T-helper 17 cell (primary cell): ENCODE measurements at places on chromosomes 11 and 22.

GRCh38 chr11:84590106-84590505 is 1037.0 kb downstream of the DLG2 start:
- no peak for DNase-seq

- DNase-seq: no peak
These were observed 20.1 kb upstream of the NXPE4 start for GRCh38 chr11:114615448-114616361.

GRCh38 chr11:69509846-69510390 is 28.5 kb downstream of the LINC01488 start:
- DNase-seq: no peak

DNA sequence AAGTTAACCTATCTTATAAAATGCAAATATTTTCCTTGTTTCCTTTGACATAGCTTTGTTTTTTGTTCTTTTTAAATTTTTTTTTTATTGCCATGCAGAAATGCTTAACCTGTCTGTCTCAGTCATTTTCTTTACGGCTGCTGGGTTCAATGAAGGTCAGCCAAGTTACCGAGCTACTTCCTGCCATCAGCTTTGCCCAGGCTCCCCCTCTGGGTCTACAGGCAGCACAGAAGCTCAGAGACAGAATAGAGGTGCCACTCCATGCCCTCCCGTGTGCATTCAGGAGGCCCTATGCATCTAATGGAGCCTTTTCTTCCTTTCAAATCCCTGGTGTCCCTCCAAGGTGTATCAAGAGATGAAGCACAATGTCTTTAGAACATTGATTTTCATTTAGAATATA is 411.0 kb upstream of the NARS2 start:
- DNase-seq: no peak

DNA sequence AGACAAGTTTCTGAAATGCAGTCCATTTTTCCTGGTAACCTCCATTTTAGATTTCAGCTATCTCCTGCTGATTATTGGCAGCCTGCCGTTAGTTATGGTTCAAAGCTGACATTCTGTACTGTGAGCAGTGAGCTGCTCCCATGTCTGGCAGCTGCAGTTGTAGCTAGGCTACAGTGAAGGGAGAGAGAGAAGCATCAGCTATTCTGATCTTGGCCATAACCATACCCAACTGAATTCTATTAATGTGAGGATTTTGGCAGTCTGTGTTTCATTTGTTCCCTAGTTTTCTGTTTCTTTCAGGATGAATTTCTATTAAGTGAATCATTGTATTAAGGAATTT is 33.4 kb downstream of the SIK2 start:
- no peak for DNase-seq

DNA sequence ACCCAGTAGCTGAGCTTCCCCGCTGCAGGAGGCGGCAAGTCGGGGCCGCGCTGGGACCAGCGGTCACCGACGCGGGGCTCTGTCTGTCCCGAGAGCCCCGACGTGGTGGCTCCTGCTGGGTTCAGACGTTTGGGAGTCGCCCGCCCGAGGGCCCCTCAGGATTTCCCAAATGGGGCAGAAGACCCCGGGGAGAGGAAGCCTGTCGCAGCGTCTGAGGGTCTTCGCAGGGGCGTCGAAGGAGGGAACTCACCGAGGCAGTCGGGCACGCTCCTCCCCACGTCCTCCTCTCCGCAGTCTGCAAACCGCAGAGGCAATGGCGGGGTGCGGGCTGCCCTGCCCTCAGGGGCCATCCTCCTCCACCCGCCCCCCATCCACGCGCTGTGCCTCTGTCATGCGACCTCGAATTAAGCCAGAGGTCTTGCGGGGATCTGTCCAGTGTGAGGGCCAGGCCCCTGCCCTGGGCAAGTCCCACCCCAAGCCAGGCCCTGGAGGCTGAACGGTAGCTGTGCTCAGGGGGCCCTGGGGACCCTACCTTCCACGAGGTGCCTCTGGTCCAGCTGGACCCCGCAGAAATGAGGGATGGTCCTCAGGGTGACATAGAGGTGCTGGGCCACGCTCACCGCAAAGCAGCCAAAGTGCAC is 12.5 kb downstream of the IL17REL start:
- DNase-seq: no peak

GRCh38 chr22:41401781-41402648 is 20.3 kb downstream of the TEF start:
- no peak for DNase-seq

DNA sequence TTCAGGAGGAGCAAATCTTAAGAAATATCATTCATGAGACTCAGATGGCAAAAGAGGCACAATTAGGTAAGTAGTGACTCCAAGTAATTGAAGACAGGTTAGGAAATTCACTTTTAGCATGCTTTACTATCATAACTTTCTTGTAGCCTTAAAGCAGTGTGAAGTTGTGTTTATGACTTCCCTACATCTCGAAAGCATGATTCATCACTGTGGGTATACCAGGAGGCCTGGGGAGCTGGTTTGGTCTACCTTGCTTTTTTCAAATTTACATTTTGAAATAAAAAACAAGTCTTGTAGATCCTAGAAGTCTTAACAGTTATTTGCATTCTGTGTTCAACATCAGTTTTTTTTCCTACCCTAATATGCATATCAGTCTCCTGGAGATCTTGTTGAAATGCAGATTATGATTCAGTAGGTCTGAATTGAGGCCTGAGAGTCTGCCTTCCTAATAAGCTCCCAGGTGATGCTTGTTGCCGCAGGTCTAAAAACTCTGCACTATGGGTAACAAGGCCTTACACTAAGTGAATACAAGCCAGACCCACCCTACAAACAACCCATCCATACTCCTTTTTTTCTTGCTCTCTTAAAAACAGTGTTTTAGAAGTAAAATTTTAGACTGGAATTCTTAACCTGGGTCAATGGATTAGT is 41.4 kb downstream of the TTC17 start:
- no peak for DNase-seq

GRCh38 chr11:118870396-118871343 is 13.0 kb upstream of the CXCR5 start:
- DNase-seq: no peak

DNA sequence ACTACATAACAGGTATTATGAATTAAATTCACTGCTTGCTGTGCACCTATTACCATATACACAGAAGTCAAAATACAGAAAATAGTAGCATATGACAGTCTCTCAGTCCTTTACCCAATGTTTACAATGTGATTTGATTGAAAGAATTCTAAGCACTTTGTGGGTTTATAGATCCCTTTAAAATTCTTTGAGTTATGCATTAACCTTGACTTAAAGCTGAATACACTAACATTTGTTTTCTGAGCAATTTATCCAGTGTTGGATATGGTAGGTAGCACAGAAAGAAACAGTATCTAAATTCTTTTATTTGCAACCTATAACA is 230.8 kb upstream of the DDI1 start:
- no peak for DNase-seq

- DNase-seq: no peak
These were observed 45.2 kb downstream of the RASSF10 start for GRCh38 chr11:13054278-13054677.

- no peak for DNase-seq
These were observed 30.7 kb downstream of the KRTAP5-5 start for GRCh38 chr11:1660111-1660867.

GRCh38 chr11:103433386-103434072 is 324.3 kb downstream of the DYNC2H1 start:
- no peak for DNase-seq

- no peak for DNase-seq
These were observed 60.9 kb downstream of the SCGB1A1 start for GRCh38 chr11:62479631-62480201.

DNA sequence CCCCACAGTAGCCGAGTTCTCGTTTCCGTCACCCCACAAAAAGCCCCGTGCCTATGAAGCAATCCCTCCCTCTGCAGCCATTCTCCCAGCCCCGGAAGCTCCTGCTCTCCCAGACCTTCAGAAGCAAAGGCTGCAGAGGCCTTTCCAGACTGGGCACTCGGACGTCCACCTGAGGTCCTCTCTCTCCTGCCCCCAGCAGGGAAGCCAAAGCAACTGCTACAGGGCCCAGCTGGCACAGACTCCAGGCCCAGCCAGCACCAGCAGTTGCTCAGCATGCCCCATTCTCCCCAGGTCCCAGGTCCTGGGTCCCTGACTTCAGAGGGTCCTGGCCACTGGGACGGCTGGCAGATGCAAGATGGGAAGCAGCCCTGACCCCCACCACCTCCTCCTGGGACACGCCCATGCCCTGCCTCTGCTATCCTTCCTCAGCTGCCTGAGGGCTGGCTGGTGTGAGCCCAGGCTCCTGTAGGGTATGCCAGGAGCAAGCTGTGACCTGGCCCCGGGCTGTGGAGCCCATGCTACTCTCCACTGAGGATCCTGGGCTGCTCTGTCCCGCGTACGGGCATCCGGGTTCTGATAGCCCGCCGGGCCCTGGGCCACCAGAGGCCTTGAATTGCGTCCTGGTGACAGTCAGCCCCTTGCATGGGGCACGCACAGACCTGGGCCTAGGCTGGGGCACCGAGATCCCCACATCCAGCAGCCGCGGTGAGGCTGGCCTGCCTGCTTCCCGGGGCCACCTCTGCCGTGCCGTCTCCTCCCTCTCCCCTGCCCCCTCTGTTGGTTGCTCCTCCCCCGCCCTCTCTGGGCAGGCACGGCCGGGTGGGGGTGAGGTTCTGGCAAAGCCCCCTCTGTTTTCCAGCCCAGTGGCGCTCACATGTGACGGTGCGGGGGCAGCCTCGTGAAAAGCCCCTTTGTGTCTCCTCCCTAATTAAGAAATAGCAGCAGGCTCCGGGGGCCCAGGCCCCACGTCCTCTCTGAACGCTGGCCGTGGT is 1310.3 kb downstream of the BRD1 start:
- no peak for DNase-seq

DNA sequence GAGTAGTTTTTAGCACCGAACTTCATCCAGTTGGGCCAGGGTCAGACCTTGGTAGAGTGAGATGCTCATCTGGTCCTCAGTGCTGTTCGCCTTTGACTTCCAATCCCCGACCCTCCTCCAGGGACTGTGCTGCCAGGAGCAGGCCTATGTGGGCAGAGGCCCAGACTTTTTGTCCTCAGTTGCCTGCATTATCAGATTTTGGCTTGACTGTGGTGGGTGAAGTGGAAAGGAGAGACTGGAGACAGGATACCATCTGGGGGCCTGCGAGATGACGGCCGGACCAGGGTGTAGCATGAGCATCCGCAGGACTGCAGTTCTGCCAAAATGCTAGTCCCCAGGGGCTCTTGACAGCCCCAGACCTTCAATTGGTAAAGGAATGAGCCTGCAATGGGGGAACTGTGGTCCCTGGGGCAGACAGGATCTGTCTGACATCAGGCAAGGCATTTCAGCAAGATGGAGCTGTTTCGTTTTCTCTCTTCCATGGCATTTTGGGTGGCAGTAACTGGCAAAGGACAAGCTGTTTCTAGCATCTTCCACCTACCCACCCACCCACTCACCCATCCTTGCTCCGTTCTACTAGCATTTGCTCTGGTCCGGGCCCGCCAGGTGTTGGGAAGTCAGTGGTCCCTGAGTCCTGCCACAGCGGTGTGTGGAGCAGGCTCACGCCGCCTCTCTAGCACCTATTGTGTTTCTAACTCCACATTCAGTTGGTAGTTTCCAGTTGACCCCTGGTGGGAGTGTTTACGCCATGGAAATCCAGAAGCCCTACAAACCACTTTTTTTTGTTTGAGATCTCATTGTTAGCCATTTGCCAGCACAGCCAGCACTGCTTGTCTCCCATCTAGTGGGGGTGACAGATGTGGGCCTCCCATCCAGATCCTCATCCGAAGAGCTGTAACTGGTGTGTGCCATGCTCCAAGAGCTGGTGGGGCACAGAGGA is 53.5 kb downstream of the OTOG start:
- DNase-seq: no peak

DNA sequence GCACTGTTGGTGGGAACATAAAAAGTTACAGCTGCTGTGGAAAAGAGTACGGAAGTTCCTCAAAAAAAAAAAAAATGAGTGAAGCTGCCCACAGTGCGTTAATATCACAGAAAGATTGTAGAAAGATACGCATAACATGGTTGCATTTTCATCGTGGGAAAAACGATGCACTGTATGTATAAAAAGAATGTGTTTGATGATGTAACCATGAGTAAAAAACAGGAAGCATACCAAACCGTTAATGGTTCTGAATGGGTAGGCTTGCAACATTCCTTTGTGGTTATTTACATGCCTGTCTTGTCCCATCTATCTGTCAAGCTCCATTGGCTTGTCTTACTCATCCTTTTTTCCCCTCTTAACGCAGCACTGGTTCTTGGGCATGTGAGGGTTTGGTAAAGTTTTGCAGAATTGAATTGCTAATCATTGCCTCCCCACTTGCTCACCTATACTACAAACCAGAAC is 33.8 kb upstream of the DKK3 start:
- DNase-seq: no peak

GRCh38 chr11:35166369-35167360 is 27.7 kb downstream of the CD44 start:
- no peak for DNase-seq

GRCh38 chr11:78254268-78254667 is 65.5 kb downstream of the USP35 start:
- DNase-seq: no peak

- no peak for DNase-seq
These were observed 41.0 kb downstream of the CSF2RB start for GRCh38 chr22:36954251-36955014.

- peak; percentile 67 for DNase-seq
These were observed 1.1 kb downstream of the TM7SF2 start for GRCh38 chr11:65112546-65113360.

GRCh38 chr11:91470656-91471055 is 754.0 kb upstream of the FAT3 start:
- no peak for DNase-seq

GRCh38 chr22:38219632-38220031 is 17.8 kb downstream of the MAFF start:
- no peak for DNase-seq

GRCh38 chr11:128888034-128888985 is 2.8 kb upstream of the KCNJ5 start:
- no peak for DNase-seq

GRCh38 chr22:49112176-49112575 is 715.5 kb downstream of the BRD1 start:
- DNase-seq: no peak

DNA sequence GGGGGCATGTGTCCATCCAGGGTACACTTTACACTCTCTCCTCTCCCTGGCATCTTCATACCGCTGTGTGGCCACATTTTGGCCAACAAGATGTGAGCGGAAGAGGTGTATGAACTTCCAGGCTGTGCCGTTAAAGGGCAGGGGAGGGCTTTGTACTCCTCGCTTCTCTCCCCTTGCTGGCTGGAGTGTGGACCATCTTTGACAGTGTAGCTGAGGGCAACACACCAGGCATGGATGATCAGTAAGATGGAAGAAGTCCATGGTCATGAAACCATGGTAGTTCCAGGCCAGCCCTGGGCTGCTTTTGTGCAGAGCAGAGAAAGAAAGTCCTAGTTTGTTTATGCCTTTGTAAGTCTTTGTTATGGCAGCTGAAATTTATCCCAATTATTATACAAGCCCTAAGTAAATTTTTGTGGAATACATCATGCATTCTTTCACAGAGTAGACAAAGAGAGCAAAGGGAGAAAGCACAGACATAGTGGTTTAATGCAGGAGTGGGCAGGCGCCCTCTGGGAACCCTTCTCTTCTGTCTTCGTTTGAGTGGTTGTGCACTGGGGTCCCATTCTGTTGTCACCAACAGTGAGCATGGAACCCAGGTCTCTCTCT is 70.4 kb downstream of the FBXO7 start:
- DNase-seq: no peak
